Activated CD4-positive, alpha-beta memory T cell treated with anti-CD3 and anti-CD28 coated beads for 36 hours (primary cell): ENCODE measurements at places on chromosomes 4 and X. TPM values are rescaled to one million over a fixed set of nuclear protein-coding genes. Genes with fewer than 3 reads are reported as not detected.

- no peak for DNase-seq
Observed at GRCh38 chr4:77310931-77311330, 153.9 kb downstream of the CCNG2 start.

DNA sequence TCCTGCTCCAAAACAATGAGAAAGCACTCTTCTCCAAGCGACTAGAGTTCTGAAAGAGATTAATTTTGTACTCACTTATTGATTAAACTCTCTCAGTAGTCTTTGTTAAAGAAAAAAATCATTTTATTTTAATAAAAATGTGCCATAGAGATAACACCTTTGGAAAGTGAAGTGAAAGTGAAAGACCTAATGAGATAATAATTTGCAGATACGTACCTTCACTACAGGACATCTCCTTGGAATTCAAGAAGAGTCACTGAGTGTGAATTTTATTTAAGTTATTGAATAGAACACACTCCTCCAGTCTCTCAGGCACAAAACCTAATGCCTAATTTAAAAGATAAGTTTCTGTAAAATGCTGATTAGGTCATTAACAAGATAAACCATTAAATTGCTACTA is 1070.6 kb upstream of the GRID2 start:
- DNase-seq, result no peak

- no peak for DNase-seq
Observed at GRCh38 chr4:7279902-7280301, 87.6 kb downstream of the SORCS2 start.

- DNase-seq, result no peak
Observed at GRCh38 chrX:3346501-3347259, at the start of gene MXRA5. MXRA5 (minus strand) TSS chrX:3346652; CDS start chrX:3343833, 2,819 bp downstream.

Gene TCEAL1
- 7.8 TPM for total RNA-seq

Gene STBD1
- total RNA-seq, result 0.63 TPM

Gene MAGEA1
- total RNA-seq, result not detected

GRCh38 chr4:185774845-185775680 is 36.9 kb downstream of the SORBS2 start:
- no peak for DNase-seq

GRCh38 chr4:182856862-182857261 is 60.3 kb downstream of the DCTD start:
- no peak for DNase-seq

- no peak for DNase-seq
Observed at GRCh38 chrX:23194885-23195554, 139.6 kb upstream of the PTCHD1 start.

Gene FREM3
- total RNA-seq, result not detected

DNA sequence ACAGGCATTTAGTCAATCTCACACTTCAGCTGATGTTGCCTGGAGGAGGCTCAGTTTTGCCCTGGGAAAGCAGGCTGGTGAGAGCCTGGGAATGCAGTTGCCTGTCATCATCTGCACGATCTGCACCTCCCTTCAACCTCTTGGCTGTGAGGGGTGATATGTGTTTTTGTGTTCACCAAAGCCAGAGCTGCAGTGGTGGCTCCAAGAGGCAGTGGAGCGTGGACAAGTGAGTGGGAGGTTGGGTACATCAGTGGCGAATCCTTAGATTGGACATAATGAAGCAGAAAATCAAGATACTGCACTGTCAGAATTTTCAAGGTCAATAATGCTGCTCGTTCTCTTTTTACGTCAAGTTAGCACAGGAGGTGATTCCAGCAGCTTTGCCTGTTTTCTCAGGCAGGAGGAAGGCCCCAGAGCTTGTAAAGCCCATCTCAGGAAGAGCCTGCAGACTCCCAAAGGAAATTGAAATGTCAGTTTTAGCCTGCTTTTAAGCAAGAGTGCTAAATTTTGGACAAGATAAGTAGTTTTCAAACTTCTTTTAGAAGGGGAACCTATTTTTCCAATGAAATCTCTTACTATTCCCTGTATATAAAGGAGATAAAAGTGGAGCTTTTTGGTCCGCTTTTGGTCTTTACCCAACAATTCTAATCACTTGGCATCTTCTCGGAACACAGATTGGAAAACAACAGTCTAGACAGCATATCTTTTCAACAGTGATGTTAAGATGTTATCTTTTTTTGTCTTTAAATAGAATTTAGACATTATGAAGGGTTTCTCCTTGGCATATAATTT is 92.8 kb downstream of the FRAS1 start:
- DNase-seq, result no peak

Gene TMSB15C
- 2.7 TPM for total RNA-seq

- no peak for DNase-seq
Observed at GRCh38 chr4:123568936-123569335, 172.3 kb downstream of the SPRY1 start.

- DNase-seq, result no peak
Observed at GRCh38 chr4:122884499-122884898, 37.9 kb downstream of the NUDT6 start.

Gene ATP1B4
- total RNA-seq, result not detected

Gene HGFAC
- total RNA-seq, result not detected

DNA sequence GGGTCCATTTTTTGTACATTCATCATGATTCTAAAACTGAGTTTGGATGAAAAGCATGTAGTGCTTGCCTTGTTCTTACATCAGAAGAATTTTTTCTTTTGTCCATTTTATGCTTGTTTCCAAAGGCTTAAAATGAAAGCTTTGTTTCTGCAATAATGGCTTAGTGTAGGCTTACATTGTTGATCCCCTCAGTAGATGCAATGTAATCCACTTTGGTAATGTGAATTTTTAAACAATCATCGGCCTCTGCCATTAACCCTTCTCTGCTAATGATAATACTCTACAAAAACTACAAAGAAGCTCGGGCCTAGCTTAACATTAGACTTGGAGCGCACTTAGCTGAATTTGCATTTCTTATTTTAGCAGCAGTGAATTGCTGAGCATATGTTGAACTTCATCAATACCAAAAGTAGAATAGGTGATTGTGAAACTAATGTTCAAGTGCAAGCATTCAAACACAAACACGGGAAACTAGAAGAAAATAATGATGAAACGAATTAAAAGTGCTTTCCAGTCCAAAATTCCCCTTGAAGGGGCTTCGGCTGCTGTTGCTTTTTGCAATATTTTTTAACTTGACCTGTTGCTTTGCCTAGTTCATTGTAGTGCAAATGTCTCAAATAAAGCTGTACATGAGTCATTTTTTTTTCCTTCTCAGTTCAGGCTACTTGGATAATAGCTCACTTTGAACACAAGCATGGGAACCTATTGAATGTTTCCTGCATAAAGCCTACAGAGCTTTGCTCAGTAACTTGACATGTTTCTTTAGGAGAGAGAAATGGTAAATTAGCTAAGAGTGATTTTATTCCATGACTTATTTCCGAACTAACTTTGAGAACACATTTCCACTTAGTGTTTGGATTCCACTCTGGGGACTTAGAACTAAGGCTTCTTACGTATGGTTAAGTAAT is 66.5 kb downstream of the SLIT2 start:
- no peak for DNase-seq

Gene CENPVL3
- total RNA-seq, result not detected

DNA sequence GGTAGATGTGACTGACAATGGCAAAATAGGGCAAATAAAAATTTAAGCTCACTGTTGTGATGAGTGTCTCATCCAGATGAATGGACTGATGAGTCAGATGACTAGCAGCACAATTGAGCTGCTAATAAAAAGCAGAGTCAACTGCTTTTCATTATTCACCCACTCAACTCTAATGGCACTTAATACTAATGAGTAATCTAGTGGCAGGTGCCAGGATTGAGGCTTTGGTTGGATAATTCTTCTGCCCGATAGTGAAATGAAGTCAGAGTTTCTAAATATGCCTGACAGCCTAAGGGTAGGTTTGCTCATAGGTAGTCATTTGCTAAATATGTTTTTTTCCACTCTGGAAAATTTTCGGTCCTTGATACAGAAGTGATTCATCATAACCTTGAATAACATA is 10.4 kb downstream of the OGT start:
- no peak for DNase-seq

- DNase-seq, result no peak
Observed at GRCh38 chr4:189497516-189497915, 443.2 kb upstream of the FRG1 start.

- no peak for DNase-seq
Observed at GRCh38 chr4:71857713-71858451, 74.0 kb upstream of the GC start.

Gene XK
- not detected for total RNA-seq

DNA sequence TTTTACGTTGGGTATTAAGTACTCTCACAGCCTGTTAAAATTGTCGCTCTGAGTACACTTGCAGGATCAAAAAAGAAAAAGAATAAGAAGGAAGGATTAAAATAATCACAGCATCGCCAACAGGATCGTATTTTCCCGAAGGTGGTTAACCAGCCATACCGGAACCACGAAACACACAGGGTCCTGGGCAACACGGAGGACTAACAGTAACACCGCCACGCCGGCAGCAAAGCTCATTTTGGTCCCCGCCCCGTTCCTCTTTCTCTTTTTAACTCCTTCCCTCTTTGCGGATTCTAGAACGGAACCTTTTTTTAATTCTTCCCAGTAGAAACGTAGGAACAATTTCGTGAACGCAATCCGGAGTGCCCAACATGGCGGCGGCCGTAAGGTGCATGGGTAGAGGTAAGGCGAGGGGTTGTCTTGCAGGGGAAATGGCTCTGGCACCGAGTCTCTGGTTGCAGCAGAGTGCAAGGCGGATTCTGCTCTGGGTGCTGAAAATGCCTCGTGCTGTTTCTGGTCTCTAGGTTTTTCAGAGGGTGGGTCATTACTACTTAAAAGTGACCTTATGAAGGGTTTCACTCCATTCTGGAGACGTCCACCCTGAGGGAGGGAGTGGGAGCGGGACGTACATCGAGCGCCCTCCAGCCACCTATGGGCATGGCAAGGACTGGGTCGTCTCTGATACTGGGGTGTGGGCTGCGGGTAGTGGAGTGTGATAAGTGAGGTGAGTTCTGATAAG is at the start of gene MRPL1:
MRPL1 (plus strand) TSS at position 353 of the 739 bp plus-strand sequence; CDS start at position 372, 19 bp downstream.
- DNase-seq, result peak; percentile 92

Gene SLC26A1
- not detected for total RNA-seq

Gene PABPC1L2A
- not detected for total RNA-seq

DNA sequence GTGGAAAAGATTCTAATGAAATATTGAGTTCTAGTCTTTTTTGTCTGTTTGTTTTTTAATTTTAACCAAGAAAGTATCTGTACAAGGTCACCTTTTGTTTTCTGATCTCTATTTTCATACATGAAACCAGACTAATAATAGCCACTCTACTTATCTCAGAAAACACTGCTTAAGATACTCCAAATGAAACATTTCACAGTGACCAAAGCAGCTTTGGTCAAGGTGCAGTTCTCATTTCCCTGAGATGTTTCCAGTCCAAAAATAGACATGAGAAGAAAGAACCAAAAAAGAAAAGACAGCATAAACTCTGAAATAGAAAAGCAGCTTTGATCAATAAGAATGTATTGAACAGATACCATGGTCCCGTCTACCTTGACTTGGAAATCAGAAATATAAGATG is 782.8 kb downstream of the RAB28 start:
- DNase-seq, result no peak
